DMS79 treated with DMSO at 0.1 percent for 48 hours (cell line): ENCODE measurements at places on chromosomes 5 and 9.

DNA sequence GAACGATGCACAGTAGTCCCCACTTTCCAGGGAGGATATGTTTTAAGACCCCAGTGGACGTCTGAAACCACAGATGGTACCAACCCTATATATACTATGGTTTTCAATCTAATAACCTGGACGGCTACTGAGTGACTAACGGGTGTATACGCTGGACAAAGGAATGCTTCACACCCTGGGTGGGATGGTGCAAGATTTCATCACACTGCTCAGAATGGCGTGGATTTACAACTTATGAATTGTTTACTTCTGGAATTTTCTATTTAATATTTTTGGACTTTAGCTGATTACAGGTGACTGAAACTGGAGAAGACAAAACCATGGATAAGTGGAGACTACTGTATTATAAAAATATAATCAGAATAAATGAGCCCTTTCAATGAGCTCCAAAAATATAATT lies 147.6 kb upstream of the TRIM32 start:
- no peak for DNase-seq

DNA sequence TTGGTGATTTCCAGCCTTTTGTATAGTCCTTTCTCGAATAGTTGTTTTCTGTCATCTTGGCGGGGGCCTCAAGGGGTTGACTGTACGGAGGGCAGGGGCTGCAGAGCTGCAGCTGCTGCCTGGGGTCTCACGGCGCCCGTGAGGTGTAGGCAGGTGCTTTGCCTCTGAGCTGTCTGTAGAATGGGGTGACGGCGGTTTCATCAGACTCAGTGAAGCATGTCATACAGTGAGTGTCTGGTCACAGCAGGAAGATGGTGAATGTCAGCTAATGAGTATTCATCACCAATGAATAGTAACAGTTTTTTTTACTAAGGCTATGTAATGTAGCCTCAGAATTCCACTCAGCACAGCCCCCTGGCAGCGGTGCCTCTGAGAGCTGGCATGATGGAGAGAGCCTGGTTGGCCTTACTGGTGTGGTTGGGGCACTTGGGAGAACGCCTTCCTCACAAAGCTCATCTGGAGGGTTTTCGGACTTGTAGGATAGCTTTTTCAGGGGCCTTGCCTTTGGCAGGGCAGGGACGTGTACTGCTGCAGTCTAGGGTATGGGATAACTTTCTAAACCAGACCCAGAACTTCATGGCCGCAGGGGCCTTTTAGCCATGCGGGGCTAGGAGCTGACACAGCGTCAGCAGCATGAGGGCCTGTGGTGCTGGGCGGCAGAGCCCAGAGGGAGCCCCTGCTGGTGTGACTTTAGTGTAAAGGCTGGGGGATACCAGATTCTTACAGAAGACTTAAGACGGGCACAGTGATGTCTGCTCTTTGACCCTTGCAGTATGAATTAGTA lies 15.0 kb downstream of the TENT4A start:
- DNase-seq = no peak

- DNase-seq = no peak
These were observed 1046.2 kb downstream of the CDH12 start for GRCh38 chr5:21806943-21807342.

DNA sequence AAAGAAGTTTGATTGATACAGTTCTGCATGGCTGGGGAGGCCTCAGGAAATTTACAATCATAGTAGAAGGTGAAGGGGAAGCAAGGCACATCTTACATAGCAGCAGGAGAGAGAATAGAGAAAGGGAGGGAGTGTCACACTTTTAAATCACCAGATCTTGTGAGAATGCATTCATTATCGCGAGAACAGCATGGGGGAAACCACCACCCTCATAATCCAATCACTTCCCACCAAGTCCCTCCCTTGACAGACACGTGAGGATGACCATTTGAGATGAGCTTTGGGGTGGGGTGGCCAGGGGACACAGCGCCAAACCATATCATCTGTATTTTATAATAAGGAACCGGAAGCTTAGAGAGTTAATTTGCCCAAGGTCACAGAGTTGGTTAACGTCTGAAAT lies 13.7 kb upstream of the FOCAD start:
- no peak for DNase-seq

GRCh38 chr5:14357441-14357840 lies 214.3 kb downstream of the TRIO start:
- no peak for DNase-seq

- DNase-seq = no peak
These were observed 33.5 kb downstream of the SEMA4D start for GRCh38 chr9:89464300-89464901.

DNA sequence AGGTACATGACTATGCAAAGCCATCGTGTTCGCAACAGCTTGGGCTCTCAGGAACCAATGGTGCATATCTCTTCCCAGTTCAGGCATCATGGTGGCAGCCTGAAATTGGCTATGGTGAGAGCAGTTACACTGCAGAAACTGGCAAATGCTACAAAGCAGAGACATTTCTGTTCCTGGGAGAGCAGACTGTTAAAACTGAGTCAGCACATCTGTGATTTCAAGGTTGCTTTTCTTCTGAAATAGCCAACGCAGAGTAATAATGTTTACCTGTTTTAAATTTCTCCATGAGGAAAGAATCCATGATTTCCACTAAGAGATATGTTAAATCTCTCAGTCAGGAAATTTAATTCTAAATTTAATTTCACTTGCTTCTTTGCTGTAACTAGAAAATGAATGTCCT lies 47.8 kb downstream of the C7 start:
- DNase-seq = no peak

- no peak for DNase-seq
These were observed 187.2 kb upstream of the ZNF462 start for GRCh38 chr9:106675780-106676179.

DNA sequence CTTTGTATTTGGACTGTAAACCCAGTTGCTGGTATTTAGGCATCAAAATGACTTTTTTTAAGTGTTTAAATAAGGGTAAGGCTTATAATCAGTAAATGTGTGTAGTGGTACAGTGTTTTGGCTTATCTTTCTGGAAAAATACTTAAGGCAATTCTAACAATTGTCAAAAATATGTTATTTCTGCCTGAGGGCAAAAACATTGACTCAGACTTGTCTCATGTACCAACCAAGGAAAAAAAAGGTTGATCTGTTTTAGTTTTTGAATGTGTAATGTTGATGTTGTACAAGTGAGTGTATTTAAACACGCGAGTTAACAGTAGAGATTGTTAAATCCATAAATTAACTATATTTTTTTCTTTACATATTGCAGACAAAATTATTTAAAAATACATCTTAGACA lies 277.8 kb upstream of the TYRP1 start:
- no peak for DNase-seq

GRCh38 chr9:8012986-8013385 lies 213.4 kb upstream of the DMAC1 start:
- no peak for DNase-seq

- no peak for DNase-seq
These were observed 80.5 kb upstream of the SLC25A48 start for GRCh38 chr5:135753990-135754389.

- no peak for DNase-seq
These were observed 613.1 kb downstream of the EBF1 start for GRCh38 chr5:158486566-158486965.

GRCh38 chr9:127898433-127899127 lies 823 bp downstream of the ST6GALNAC6 start:
- no peak for DNase-seq

DNA sequence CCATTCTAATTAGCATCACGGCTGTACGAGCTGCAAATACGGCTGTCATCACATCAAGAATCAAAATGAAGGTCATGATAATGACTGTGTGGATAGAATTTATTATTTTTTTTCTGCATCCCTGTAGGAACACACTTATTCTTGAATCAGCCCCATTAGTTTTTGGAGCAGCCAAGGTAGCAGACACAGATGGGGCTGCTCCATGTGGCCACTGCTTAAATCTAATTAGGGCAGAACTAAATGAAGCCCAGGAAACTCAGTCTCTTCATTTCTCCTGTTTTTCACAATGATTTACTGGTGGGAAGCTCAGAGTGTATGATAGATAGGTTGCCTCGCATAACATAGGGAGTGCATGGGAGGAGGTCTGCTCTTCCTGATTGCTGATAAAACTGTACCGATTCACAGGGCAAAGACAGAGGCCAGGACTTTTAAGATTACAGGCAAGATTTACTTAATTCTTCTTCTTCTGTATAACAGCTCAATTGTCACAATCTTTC lies 275.5 kb downstream of the GLIS3 start:
- DNase-seq = no peak

- DNase-seq = no peak
These were observed 41.0 kb downstream of the FGD3 start for GRCh38 chr9:92988215-92988768.

DNA sequence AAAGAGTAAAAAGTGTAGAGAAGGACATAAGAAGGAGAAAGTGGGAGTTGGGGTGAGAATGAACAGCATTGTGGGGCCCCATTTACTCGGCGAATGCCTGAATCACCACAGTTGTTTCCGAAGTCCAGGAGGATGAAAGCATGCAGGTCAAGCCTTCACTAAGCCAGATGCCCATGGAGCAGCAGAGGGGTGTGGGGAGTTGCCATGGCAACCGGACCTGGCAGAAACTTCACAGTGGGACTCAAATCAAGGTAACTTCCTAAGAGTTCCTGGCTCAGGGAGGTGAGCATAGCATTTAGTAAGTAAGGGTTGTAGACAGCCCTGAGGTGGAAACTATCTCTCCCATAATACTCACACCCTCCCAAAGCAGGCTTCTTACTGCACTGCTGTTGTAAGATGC lies 357.1 kb downstream of the TRIM32 start:
- DNase-seq = no peak

DNA sequence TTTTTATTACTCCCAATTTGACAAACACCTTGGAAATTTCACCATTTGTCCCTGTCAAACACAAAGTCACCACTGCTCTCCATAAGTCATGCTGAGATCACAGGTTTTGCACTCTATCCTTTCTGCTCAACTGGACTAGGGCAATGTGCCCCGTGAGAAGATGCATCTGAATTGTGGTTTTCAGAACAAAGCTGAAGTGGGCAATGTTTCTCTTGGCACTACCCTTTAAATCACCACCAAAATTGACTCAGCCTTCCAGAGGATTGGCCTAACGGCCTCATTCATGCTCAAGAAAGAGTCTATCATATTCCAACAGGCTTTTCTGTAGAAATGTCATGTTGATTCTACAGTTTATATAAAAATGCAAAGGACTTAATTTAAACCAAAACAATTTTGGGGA lies 81.0 kb upstream of the TRIO start:
- DNase-seq = no peak

GRCh38 chr9:93671020-93671338 lies 94.6 kb downstream of the PHF2 start:
- DNase-seq = no peak

DNA sequence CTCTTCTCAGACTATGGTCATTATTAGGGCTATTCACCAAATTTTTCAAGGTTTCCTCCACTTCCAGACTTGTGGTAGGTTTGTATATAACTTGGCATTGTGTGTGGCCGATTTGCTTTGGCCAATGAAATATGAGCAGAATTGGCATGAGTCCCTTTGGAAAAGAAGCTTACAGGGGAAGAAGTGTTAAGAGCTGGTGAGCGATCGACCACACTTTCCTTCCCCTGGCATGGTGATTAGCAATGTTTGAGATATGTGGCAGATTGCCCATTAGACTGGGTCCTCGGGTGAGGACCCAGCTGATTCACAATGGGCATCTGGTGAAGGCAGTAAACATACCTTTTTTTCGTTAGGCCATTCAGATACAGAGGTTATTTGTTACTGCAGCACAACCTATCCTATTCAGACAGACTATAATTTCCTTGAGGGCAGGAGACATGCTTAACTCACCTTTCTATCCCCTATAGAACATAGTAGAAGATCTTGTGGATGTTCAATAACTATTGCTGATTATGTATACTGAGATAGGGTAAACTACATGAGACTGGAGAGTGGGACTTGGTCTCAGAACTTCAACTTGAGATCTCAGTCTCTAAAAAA lies 62.8 kb upstream of the KLF9 start:
- no peak for DNase-seq

DNA sequence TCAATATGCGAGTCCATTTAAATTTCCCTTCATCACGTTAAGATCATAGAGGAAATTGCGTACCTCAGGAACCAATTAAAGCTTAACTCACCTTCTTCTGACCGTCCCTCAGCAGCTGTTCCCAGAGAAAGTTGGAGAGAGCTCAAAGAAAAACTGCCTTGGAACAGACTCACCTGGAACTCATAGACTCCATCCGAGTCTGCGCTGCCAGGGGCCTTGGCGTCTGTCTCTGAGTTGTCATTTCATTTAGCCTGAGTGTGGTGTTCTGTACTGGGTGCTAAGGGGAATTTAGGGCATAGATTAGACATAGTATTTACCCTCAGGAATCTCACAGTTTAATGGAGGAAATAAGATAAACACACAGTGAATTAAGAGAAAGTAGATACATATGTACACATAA lies 892.7 kb downstream of the TLE1 start:
- no peak for DNase-seq

DNA sequence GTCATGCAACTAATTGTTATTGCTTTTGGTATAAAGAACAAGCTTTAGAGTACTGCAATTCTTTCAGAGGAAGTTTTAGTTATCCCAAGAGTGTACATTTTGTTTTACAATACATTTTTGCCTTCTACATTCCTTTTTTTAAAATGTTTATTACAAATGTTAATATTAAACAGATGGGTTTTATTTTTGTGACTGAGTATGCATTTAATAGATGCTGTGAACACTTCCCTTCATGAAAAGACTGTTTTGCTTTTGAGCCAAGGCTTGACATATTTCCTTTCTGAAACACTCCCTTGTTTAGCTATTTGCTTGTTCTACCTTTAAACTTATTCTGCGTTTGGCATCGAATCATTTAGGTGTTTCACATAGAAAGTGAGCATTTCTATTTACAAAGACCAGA lies 14.8 kb upstream of the ZNF474 start:
- DNase-seq = no peak

DNA sequence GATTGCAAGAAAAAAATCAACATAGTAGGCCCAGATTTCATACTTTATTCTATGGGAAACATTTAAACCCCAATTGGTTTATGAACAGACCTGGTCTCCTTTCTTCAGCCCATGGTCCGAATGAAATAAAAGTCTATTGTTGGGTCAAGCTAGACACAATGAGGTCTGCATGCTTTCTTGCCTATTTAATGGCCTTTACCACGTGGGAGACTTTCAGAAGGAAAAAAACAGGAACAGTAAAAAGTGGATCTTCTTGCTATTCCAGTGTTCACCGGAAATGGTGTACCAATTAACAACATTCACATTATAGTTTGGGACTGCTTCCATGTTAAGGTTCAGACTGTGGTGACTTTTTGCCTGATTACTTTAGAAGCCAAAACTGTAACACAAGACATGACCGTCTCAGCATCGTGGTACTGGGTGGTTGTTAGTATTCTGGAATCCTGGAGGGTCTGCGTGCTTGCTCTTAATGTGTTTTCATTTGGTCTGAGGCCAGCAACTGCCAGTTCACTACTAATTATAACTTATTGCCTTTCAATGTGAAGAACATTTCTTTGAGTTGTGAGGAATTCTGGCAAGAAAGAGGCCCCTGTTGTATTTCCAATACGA lies 85.4 kb upstream of the PRRC1 start:
- no peak for DNase-seq

- no peak for DNase-seq
These were observed 15.4 kb downstream of the FAM81B start for GRCh38 chr5:95406426-95407090.
